CD8-positive, alpha-beta T cell (primary cell): ENCODE measurements at places on chromosomes 2 and 18.

DNA sequence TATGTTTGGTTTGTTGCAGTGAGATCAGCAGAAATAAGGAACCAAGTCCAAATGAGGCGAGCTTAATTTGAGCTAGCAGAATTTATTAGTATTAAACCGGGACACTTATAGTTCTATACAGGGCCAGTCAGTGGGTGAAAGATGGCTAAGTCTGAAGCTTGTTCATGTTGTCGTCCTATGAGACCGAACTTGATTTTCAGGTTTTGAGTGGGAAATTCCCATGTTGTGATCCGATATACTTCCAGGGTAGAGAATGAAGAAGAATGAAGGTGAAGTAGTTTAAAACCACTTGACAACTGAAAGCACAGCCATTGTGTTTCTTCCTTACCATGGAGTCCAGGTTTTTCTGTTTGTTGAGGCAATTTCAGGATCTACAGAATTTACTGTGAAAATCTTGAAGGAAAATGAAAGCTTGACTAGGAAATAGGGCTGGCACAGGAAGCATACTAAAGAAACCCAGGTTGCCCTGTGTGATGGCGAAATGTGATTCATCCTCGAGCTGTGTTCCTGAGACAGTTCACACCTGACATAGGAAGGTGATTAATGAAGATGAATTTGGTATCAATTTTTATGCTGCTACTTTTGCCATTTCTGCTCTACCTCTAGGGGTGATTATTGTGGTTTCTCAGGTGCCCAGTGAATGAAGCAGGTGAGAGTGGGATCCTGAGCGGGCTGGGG is 37.6 kb upstream of the MGAT5 start:
- DNase-seq, result no peak

GRCh38 chr2:60364491-60364890 is 189.0 kb downstream of the BCL11A start:
- DNase-seq, result no peak

DNA sequence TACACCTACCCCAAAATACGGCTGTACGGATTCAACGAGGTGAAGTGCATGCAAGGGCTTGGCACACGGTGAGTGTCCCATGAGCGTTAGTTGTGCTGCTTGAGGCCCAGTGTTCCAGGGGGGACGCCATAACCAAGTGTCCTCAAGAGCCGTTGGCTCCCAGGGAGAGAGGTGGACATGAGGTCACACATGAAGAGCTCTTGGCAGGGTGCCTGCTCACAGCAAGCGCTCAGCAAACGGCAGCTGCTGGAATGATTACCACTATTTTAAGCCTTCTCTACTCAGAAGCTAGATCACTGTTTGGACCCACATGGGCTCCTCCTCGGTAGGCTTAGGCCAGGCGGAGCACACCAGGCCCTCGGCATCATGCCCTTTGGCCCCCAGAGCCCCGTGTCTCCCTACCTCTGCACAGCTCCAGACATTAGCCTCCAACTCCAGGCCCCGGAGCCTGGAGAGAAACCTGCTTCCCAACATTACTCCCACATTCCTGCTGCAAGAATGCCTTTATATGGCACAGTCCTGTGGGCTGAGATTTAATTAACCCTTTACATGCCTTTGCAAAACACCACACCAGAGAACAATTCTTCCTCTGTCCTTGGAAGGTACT is 68.4 kb upstream of the PPP1CB start:
- DNase-seq, result no peak

DNA sequence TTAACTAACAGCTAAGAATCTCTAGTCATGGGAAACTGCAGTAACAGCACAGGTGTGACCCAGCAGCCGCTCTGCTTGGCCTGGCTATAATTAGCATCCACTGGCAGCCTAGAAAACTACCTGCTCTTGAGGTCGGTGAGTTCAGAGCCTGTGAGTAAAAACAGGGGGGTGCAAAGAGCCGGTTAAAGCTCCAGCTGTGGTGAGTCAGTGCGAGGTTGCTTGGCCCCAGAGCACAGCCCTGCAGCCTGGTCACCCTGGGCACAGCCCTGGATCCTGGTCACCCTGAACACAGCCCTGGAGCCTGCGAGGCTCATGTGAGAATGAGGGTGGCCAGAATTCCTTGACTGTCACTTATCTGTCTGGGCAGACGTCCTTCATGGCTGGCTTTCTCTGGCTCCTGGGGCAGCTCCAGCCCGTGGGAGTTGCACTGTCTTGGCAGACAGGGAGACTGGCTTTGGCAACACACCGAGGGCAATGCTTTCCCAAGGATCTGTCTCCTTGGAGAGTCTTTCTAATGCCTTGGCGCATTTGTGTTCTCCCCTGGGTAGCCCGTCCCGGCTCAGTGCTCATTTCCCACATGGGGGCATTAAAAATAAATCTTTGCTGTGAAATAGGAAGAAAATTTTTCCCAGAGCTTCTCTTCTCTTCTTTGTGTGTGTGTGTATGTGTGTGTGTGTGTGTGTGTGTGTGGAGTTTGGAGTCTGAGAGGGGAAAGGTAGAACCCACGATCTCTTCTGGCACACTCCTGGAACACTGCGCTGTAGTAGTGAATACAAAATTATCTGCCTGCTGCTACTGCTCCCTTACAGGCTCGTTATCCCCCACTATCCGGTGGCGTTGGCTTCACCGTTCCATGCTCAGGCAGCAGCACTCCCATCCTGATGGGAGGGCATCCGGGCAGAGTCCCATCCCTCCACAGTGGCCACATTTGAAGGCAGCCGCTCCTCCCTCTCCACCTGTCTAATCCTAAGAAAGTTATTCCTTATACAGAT is 250.2 kb upstream of the MEX3C start:
- DNase-seq, result no peak

DNA sequence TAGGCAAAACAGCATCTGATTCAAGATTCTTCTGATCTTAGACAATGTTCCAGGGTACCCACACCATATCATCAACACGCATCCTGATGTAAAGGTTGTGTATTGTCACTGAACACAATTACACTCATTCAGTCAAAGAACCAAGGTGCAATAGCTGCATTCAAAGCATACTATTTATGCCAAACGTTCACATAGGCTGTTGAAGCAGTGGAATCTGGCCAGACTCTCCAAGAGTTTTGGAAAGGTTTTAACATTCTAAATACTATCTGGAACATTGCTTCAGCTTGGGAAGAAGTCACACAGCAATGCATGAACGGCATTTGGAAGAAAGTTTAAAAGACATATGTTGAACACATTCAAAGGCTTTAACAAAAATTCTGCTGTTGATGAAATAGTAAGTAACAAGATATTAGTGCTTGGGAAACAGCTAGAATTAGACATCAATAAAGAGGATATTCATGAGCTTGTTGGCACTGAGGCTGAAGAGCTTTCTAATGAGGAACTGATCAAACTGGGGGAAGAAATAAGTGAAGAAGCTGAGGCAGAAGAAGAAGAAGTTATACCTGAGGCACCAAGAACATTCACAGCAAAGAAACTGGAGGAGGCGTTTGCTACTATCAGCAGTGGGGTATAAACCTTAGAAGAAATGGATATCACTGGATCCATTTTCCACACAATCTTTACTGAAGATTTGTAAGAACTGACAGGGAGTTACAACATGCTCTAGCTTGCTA is 47.6 kb upstream of the MSH6 start:
- no peak for DNase-seq

- DNase-seq, result no peak
These were observed 18.3 kb downstream of the ARHGEF33 start for GRCh38 chr2:38907743-38908562.

- no peak for DNase-seq
These were observed 66.2 kb downstream of the TRAPPC8 start for GRCh38 chr18:31876707-31877106.

DNA sequence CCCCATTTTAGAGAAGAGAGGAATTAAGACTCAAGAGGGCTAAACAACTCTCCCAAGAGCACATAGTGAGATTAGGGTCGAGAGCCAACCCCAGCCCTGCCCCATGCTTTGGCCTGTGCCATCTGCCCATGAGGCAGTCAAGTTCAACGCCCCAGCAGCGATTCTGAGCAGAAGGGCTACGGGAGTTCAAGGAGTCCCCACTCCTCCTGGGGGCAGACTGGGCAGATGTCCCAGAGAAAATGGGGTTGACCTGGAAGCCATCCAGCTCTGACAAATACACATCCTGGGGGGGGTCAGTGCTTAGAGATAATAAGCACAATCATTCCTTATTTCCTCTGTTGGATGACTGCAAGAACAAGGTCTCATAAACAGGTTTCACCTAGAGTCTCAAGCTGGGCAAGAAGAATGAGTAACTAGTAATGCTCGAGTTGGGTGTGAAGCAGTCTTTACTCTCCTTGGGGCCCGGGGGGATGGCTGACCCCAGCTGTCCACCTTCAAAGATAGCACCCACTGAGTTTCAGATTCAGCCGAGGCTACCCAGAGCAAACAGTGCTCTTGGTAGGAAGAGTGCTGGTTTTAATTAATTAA is 716.4 kb downstream of the RNF144A start:
- DNase-seq, result no peak

DNA sequence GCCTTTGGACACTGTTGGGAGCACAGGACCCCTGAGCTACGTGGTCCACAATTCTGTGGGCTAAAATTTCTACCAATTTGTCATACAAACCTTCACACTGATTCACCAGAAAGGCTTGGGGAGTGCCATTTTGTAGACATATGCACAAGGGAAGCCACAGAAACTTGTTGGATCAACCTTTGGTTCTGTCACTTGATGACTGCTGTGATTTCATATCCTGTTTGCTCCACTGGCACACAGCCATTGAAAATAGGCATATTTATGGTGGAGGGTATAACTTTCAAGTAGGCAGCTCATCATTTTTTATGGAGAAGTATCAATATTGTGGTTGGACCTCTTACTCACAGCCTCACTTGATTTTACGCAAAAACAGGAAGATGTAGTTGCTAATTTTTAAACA is 10.5 kb downstream of the NAPG start:
- no peak for DNase-seq

DNA sequence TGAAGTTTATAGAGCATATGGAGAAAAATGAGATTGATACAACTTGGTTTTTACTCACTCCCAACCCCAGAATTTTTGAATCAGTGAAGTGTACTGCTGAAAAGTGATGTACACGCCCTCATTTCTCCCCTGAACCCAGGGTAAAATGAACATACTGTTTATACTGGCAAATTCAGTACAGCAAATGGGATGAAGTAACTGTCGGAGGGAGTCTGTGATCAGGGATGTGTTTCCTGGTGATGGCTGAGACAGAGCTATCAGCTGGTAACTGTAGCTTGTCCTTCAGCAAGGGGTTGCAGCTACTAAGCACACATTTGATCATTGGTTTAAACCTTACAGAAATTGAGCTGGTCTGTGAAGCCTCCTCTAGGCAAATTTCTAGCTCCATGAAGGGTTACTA is 191.6 kb downstream of the PTPRM start:
- DNase-seq, result no peak

DNA sequence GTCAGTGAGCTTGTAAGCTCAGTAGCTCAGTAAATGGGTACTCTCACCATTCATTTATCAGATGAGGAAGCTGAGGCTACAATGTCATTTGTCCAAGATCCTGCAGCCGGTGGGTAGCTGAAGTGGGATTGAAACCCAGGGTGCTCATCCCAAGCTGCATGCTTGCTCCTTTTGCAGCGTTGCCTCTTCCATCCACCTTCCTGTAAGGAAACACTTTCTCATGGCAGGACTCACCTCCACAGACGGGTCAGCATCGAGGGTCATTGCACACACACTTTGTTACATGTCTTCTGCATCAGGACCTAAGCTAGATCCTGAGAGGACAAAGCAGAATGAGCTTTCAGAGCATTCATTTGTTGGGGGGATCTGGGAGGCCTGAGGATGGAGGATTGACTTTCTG is 60.7 kb downstream of the ACOXL start:
- no peak for DNase-seq

DNA sequence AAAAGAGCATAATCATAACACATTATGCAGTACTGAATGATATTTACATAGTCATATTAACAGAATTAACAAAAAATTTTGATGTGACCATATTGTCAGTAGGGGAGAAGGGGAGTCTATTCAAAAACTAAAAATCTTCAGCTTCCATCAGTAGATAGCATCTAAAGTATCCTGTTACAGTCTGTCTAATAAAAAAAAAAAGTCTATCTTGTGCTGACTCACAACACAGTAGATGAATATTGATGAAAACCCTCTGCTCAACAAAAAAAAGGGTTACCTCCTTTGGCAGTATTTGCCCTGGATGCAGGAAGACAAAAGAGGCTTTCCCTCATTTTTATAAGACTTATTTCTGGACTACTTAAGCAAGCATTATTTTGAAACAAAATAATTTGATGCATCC is 27.3 kb downstream of the GRB14 start:
- DNase-seq, result no peak

- DNase-seq, result no peak
These were observed 1.2 kb upstream of the EN1 start for GRCh38 chr2:118848381-118849225.

DNA sequence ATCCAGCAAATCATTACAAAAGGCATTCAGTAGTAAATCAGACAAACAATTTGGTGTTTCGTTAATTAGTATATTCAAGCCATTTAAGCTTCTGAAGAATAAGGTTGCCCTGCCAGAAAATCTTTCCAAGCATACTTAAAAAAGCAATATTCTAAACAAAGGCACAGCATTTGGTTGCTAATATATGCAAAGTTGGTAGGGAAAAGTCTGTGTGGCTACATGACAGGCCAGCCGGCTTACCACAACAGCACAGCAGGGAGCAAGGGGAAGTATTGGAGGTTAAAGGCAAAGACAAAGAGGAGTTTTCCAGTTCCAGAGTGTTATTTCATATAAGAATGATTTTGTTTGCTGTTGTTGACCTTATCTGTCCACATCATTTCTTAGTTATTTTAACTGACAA is 282.3 kb downstream of the MBD5 start:
- DNase-seq, result no peak

GRCh38 chr2:172323256-172323655 is 104.1 kb upstream of the ITGA6 start:
- DNase-seq, result no peak

DNA sequence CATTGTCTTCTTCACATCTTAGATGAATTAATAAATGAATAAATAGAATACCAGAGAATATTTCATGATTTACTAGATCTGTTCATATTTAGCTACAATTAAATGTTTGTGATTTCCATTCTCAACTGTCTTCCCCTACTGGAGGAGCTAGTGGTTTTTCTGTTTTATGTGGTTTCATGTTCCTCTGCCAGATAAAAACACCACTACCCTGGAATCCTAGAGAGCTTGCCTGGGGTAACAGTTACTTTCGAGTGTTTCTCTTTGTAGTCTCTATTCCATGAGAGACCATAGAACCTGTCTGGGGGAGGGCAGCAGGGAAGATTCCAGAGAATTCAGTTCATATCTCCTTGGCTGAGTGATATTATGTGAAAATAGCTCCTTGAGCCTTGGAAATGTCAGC is 349.2 kb downstream of the INSIG2 start:
- no peak for DNase-seq

DNA sequence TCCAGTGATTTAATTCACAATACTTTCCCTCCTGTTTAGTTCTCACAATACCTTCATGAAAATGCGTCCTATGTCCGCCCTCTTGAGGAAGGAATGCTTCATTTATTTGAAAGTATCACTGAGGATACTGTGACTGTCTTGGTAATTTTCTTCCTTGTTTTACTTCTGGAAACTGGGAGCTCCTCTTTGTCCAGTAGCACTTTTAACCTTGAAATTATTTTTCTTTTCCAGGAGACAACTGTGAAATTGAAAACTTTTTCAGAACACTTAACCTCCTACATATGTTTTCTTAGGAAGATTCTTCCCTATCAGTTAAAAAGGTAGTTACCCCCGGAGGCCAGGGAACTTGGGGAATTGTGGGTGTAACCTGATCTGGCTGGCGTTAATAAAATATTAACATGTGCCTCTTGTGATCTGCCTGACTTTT is 58.9 kb upstream of the STON1 start:
- DNase-seq, result no peak

GRCh38 chr18:46035696-46036680 is 36.1 kb downstream of the PSTPIP2 start:
- no peak for DNase-seq
